ENCODE measurements at places on chromosomes 5 and 9. TPM values are rescaled to one million over a fixed set of nuclear protein-coding genes. Genes with fewer than 3 reads are reported as not detected.

ENTREP1 gene
- total RNA-seq = not detected

GTF3C5 gene
- total RNA-seq = 54.1 TPM

CDC37L1 gene
- total RNA-seq = 35.1 TPM

TICAM2 gene
- total RNA-seq = 0.27 TPM

PCDHGA9 gene
- not detected for total RNA-seq

GGTA1 gene
- total RNA-seq = not detected

ADAMTS2 gene
- not detected for total RNA-seq

GPRIN1 gene
- total RNA-seq = 0.16 TPM

TSLP gene
- not detected for total RNA-seq
